ENCODE measurements at places on chromosomes 2 and 18.

DNA sequence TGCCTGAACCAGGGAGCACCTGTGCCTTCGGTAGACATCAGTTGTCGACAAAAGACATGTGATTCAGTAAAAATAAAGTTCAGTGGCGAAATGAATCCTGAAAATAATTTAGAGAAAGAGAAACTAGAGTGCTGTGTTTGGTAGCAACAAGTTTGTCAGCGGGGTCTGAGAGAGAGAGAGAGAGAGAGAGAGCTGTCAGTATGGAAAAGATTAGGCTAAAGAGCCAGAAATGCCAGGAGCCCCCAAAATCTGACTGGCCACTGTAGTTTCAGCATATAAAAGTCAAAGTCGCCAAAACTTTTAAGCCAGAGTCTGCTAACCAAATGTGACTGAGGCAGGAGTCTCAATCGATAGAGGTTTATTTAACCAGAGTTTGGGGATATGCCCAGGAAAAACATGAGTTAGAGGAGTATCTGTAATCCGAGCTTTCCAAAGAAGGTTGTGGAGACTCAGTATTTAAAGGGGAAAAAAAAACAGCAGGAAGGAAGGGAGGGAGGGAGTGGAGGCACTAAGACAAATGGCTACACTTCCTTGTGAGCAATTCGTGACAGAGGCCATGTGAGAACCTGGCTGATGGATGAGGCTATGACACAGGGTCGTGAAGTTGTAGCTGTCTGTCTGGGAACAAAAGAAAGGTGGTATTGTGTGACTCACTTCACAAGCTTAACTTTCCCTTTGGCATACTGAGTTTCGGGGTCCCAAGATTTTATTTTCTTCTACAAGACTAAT is 20.5 kb upstream of the GNAL start:
- DNase-seq = no peak

DNA sequence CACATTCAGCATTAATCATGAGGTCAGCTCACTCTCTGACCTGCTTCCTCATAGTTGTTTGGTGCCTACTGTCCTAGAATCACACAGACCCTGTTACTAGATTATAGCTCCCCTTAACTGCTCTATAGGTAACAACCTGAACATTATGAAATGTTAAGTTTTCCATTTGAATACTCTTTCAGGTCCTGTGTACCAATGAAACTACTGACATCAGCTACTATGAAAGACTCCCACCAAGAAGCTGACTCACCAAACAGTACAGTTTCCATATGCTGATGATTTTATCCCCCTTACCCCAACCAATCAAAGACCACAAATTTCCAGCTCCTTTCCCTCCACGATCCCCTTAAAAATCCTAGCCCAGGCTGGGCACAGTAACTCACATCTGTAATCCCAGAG is 56.3 kb downstream of the SRBD1 start:
- DNase-seq = no peak

DNA sequence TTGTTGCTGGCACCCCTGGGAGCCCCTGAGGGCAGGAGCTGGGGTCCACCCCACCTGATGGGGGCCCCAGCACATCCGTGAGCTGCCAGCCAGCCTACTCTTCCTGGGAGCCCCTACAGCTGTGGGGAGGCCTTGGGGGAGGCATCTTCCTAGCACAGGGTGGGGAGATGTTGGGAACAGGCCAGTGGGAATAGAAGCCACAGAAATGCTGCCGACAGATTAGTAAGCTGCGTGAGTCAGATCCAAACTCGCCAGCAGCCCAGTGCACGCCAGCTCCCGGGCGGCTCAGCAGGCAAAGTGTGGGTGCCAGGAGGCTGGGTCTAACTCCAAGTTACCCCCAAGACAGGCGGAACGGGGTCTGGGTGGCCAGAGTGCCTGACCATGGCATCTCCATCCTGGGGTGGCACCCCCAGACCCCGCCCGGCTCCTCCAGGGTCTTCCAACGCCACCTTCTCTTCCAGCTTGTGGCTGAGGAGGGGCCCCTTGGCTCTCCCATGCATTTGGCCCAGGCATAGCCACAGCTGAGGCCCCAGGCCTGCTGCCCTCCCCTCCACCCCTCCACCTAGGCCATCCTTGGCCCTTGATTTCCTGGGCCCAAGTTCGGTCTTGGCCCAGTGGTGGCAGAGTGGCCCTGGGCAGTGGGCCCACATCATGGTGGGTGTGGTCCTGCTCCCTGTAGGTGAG is 15.3 kb downstream of the CROCC2 start:
- no peak for DNase-seq

DNA sequence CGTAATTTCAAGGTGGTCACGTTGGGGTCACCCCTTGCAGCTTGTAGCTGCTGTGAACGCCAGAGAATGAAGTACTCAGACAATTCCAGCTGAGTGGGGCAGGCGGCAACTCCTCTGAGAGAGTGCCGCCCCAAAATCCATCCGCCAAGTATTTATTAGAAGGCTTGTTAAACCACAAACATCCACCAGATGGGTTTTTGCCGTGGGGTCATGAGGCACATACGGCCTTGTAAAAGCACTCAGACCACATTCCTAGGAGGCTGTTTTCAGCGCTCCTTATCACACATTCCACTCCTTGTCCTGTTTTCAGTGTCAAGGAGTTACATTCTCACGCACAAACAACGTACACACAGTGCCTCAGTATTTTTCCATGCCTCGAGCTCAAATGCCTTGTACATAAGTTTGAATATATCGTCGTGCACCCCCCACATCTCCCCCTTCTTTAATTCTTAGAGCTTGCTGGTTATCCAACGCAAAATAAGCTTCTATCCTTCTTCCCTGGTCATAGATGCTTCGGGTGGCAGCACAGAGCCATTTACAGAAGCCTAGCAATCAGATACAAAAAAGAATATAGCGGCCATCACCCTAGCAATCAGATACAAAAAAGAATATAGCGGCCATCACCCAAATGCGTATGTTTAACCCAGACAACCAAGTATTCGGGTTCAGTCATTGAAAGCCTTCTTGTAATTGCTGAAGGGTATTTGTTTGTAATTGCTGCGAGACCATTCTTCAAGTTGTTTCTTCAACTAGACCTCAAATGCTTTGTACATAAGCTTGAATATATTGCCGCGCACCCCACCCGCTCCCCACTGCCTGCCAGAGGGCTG is 7.3 kb downstream of the ALPP start:
- DNase-seq = no peak

DNA sequence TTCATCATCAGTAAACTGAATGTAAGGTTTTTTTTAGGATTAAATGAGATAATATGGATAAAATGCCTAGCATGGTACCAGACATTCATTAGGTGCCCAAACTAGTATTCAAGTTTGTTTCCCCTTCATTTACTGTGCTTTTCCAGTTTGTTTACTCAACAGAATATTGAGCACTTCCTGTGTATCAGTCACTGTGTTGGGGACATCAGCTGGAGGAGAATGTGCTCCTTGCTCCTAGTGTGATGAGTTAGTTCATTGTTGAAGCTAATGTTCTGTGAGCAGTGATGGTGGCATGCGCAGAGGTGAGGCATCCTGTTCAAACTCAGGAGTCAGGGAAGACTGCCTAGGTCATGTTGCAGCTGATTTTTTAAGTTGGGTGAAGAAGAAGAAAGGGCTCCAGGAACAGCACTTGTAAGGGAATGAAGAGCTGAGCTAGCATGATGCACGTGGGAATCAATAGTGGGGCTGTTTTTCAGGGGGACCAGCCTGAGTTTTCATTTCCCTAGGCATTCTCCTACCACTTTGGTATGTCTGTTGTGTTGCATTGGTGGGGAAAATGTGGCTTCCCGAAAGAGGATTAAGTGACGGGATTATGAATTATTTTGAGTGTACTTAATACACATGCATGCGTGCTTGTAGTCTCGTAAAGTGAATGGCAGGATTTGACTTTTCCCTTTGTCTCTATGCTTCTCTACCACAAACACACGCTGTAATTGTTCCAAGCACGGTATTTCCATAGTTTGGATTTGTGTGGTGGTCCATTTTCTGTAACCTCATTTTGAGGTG is 23.7 kb downstream of the TTLL4 start:
- DNase-seq = no peak

GRCh38 chr2:3037196-3038194 is 340.1 kb downstream of the EIPR1 start:
- DNase-seq = no peak

- no peak for DNase-seq
These were observed 261.4 kb upstream of the KCNJ3 start for GRCh38 chr2:154437104-154437503.

GRCh38 chr2:215644233-215644897 is 208.5 kb upstream of the FN1 start:
- no peak for DNase-seq

DNA sequence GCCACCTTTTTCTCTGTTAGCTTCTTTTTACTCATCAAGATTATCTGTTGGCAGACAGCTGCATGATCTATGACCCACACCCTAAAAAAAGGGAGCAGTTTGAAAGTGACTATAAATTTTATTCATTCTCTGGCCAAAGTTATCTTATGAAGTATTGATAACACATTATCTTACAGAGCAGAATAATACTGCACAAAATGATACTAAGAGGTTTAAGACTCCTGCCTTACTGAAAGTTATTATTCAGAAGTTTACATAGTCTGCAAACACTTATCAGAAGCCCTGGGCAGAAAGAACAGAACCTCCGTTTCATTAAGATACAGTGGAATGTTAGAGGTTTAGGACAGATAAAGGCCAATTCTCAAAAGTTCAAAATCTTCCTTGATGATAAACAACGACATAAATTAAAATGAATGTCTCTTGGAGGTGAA is 78.2 kb downstream of the ZEB2 start:
- no peak for DNase-seq

All from T-helper 9 cell (primary cell).